T follicular helper cell (primary cell): ENCODE measurements at places on chromosomes 3 and 15.

GRCh38 chr15:86079508-86080266 is at the start of gene AGBL1:
AGBL1 (plus strand) TSS chr15:86079871.
- DNase-seq, result no peak

DNA sequence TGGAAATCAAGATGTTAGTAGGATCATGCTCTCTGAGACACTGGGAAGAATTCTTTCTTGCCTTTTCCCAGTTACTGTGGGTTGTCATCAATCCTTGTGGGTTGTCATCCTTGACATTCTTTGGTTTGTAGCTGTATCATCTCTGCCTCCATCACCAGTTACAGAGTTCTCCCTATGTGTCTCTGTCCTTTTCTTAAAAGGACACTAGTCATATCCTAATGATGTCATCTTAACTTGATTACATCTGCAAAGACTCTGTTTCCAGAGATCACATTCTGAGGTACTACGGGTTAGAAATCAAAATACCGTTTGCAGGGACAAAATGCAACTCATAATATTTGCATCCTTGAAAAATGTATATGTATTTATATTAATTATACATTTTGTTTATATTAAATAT is 500.4 kb downstream of the ZBBX start:
- DNase-seq, result no peak

GRCh38 chr3:185813205-185813604 is 11.6 kb downstream of the IGF2BP2 start:
- DNase-seq, result no peak

- DNase-seq, result no peak
Measured at GRCh38 chr3:32450992-32451659, 51.5 kb downstream of the CMTM6 start.

GRCh38 chr15:56792211-56792610 is 58.9 kb upstream of the ZNF280D start:
- DNase-seq, result no peak
